ENCODE measurements at places on chromosomes 1 and 21.

- DNase-seq = no peak
These were observed 169.6 kb upstream of the LHX8 start for GRCh38 chr1:74964508-74965102.

- no peak for DNase-seq
These were observed 45.0 kb downstream of the TAS1R2 start for GRCh38 chr1:18814425-18814824.

- DNase-seq = no peak
These were observed 50.9 kb downstream of the SH3BGR start for GRCh38 chr21:39502631-39503030.

GRCh38 chr1:174352883-174353608 lies 94.7 kb upstream of the GPR52 start:
- DNase-seq = no peak

DNA sequence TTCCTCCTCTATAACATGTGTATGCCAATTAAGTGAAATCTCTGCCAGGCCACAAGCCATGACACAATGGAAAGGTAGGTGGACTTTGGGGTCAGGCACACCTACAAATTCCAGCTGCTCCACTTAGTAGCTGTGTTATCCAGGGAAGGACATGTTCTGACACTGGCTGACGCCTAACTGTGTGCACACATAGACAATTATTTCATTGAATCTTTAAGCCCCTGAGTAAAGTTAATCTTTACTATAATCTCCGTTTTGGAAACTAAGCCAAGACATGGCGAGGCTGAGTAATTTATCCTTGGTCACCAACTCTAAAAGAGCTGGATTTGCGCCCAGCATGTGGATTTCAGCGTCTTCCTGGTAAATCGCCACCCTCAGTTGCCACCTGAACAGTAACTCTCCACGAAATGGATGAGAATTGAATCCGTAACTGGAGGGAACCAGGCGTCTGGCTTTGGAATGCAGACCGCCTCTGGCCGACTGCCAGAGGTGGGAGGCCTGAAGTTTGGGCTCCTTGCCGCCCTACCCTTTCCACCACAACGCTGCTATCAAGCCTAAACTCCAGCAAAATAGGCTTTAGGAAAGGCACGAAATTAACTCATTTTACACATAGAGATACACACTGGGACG lies 888 bp upstream of the SNRPE start:
- no peak for DNase-seq

GRCh38 chr1:35164893-35165292 lies 28.1 kb downstream of the SFPQ start:
- no peak for DNase-seq

GRCh38 chr1:79737193-79737592 lies 730.7 kb upstream of the ADGRL4 start:
- no peak for DNase-seq

- DNase-seq = peak; percentile 36
These were observed at the start of gene GBP1 for GRCh38 chr1:89065079-89065868. GBP1 (minus strand) TSS chr1:89065208; CDS start chr1:89063234, 1,974 bp downstream.

DNA sequence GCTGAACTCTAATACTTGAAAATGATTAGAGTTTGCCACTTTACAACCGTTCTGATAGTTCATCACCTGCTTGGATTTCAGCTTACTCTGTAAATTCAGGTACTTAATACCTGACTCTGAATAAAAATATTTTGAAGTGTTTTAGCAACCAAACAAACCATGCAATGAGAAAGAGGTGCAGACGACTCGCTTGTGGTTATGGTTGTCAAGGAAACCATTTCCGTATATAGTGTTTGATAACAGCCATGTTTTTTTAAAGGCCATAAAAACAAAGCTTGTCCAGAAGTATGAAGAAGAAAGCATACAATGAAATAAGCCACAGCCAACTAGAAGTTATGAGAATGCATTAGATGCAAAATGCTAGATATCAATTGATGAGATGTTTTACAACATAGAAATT lies 167.2 kb upstream of the HMCN1 start:
- DNase-seq = peak; percentile 19

DNA sequence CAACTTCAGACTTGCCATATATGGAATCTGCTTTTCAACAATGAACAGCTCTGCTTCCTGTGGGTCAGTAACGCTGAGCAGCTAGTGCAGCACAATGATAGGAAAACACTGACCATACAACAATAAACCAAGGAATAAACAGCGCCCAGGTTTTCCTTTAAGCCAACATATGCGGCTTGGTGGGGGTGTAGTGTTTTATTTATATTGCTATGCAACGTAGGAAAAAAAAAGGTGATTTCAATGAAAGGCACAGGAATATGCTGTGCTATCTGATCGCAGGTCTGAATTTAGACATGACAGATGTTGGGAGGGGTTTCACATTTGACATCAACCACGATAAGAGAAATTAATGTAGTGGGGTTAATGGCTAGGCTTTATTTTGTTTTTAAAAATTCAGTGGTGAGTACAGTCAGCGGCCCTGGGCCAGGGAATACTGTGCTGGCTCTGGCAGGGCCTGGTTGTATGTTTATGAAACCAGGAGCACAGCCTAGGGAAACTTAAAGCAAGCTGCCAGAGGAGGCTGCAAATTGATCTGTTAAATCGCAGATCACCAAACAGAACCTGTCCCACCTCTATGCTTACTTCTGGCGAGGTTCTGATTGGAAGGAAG lies 4.3 kb downstream of the TSPAN2 start:
- DNase-seq = no peak

- no peak for DNase-seq
These were observed 304.8 kb downstream of the USP25 start for GRCh38 chr21:16034446-16035190.

DNA sequence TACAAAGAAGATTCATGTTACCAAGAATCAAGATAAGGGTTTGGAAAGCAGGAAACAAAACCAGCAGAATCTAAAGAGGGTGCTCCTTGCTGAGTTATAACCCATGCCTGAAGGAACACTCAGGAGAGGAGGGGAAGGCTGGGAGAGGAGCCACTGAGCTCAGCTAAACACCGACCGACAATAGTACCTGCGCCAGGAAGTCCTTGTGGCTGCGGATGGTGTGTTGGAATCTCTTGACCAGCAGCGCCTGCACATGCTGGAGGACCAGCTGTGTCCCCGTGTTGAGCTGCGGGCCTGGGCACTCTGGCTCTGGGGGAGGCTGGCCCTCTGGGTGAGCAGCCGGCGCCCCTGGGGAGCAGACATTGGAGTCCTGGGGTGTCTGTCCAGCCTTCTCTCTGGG lies 89.4 kb downstream of the ABCA4 start:
- DNase-seq = no peak

DNA sequence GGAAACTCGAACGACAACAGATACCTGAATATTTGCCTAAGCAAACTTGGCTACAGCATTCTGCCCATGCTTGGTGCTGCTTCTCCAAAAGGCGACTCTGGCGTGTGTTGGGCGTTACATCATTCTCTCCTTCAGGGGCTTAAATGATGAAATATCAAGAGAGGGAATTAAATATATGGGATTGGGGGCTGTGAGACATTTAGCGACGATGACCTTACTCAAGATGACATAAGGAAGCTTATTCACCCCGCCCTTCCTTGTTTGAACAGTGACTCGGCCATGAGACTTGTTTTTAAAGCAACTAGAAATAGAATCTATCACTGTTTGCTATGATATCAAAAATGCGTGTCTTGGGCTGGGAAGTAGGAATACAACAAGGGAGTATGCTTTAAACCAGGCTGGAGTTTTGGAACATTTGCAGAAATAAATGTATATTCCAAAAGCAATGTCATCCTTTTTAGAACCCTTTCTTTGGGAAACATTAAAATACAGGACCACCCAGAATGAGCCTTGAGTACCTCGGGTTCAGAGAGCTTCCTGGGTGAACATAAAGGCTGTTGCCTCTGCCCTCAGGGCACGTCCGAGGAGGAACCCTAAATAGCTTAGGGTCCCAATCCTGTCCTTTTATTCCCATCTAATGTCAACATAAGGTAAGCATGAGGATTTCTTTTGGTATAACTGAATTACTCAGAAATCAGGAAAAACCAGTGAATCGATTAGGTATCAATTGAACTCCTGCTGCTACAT lies 123.3 kb upstream of the SLC45A1 start:
- DNase-seq = peak; percentile 49

DNA sequence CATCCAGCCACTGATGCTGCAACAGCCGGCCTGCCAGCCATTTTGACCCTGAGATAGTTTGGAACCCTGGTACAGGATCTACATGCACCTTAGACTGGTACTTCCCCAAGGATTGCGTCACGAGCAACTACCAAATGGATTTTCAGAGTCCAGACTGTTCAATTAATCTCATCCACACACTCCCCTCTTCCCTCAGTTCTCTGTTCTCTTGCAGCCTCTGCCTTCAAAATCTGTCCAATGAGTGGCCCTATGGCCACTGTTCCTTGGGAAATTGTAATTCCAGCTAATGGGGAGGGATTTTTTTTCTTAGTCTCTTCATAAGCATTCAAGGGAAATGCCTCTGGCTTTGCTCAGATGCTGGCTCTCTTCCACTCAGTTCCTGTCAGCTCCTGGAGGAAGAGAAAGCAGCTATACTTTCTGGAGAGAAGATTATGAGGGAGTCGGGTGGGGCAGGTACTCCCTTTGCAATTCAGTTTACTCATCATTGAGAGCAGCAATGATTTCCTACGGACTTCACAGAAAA lies 19.8 kb upstream of the UAP1 start:
- no peak for DNase-seq
